ENCODE measurements at places on chromosomes 12 and 14.

GRCh38 chr12:67449591-67450052, 180.5 kb downstream of the CAND1 start:
- DNase-seq: no peak

DNA sequence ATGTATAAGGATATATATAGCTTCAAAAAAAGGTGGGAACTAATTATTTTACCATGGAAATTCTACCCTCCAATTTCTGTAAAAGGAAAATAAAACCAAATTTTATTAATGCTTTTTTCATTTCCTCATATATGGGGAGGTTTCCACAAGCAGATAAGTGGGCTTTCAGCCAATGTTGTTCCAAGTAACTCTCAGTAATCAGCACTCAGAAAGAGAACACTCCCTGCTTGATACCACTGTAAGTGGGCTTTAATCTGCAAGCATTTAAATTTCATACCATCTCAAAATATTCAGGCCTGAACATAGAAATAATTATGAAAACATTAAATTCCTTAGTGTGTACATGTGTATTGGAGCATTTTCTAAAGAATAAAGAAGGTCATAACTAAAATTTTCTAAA, 827.6 kb downstream of the C12orf50 start:
- no peak for DNase-seq

DNA sequence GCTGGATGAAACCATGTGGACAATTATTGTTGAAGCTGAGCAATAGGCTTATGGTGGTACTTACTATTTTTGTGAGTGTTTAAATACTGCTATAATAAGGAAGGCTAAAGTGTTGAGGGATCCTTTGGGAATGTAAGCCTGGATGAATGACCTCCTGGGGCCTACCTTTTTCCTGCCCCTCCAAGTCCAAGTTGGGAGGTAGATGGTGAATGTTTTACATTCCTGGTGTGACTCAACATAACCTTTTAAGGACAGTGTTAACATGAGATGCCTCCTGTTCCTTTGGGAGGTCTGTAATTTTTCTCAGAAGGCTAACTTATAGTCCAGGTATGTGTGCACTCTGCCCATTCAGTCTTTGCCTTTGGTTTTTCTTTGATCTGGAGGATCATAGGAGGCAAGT, 315.9 kb downstream of the NRXN3 start:
- no peak for DNase-seq

GRCh38 chr14:102671410-102671809, 79.0 kb downstream of the RCOR1 start:
- DNase-seq: no peak

DNA sequence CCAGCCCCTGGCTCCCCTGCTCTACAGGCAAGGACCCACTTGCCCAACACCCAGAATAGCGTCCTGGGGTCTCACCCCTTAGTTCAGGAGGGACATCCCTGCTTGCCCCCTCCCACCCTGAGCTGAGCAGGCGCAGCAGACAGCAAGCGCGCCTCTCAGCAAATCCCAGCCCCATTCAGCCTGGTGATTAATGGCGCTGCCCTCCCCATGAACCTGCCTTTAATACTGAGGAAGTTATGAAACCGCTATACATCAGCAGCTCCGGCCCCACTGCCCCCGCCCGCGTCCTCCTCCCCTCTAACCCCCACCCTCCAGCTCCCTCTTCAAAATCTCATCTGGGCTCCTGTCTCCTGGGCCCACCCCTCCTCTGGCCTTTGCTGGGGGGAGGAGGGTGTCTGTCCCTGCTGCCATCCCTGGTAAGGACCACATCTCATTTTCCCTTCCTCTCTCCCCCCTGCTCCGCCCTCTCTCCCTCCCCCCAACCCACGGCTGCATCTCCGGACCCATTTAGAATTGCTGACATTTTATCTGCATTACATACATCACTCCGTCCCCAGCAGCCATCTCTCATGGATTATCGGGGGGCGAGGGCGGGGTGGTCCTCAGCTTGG, 7.1 kb upstream of the SMUG1 start:
- no peak for DNase-seq

GRCh38 chr12:83690465-83690864, 1003.8 kb downstream of the TMTC2 start:
- DNase-seq: no peak

- no peak for DNase-seq
These were observed 80.5 kb downstream of the BCL11B start for GRCh38 chr14:99191395-99192027.

- DNase-seq: no peak
These were observed 59.7 kb downstream of the GTF2A1 start for GRCh38 chr14:81161088-81161487.

DNA sequence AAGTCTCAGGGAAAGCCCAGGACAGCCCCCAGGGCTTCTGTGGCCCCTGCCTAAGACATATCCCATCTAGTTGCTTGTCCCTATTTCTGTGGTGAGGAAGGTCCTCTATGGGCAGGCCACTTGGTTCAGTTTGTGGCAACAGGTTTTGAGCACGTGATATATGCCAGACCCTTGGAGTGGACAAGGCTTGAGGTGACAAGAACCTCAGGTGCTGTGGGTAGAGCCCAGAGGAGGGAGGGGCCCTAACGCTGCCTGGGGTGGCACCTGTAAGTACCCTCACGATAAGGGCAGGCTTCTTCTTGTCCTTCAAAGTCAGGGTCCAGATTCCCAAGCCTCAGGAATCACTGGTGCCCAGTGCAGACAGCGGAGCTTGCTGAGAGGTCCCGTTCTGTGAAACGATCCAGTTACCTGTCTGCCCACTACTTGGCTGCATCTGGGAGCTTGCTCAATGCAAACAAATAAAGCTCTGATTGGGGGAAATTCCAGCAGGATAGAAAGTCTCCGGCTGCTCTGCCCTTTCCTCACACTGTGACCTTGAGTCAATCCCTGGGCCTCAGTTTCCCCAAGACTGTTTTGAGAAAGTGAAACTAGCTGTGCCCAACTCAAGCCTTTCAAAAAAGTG, 47.7 kb upstream of the FAM181A start:
- DNase-seq: no peak

DNA sequence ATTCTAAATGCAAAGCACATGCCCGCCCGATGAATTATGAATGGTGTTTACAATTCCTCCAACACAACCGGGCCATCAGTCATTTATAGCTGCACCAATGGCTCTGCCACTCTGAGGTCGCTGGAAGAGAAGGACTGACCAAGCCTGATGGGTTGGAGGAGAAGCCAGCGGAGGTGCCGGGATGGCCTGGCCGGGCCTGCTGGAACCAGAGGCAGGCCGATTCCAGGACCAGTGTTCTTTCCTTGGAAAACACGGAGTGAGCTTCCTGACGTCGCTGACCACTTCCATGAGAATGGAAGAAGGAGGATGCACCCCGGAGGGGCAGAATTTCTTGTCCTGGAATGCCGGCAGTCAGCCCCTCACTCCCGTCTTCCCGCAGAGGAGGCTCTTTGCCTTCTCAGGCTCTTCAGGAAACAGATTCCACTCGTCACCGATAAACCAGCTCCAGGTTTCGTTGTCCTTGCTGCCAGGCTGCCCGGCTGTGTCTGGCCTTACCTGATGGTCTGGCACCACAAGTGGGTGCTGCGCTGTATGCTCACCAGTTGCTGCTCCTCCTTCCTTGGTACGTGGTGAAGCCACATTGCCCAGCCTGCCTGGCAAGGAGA, 358.5 kb upstream of the SFSWAP start:
- no peak for DNase-seq

DNA sequence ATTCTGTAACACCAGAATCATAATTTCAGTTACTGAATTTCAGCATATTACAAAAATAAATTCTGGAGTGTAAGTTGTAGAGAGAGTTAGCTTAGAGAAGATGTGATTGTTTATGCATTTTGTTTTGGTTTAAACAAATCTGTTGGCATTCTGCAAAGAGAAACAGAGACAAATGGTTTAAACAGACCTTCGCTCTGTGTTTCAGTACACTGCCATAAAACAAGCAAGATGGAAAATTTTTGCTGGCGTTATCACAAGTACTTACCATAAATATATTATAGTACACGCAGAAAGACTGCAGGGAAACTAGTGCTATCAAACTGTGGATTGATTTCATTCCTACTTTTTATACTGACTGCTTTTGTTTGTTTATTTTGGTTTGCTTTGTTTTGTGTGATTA, 850.3 kb upstream of the FOXG1 start:
- no peak for DNase-seq

GRCh38 chr12:95083938-95084337, 10.5 kb upstream of the NR2C1 start:
- DNase-seq: no peak

DNA sequence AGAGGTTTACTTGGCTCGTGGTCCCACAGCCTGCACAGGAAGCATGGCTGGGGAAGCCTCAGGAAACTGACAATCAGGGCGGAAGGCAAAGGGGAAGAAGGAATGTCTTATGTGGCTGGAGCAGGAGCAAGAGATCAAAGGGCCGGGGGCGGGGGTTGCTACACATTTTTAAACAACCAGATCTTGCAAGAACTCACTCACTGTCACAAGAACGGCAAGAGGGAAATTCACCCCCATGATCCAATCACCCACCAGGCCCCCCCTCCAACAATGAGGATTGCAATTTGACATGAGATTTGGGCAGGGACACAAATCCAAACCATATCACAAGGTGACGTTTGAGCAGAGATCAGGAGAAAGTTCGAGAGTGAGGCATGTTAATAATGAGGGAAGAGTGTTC, 163.7 kb upstream of the RPH3A start:
- DNase-seq: no peak

GRCh38 chr14:70785556-70785955, 23.8 kb downstream of the MAP3K9 start:
- DNase-seq: no peak

- DNase-seq: no peak
These were observed 28.9 kb downstream of the ANO6 start for GRCh38 chr12:45244561-45245343.

DNA sequence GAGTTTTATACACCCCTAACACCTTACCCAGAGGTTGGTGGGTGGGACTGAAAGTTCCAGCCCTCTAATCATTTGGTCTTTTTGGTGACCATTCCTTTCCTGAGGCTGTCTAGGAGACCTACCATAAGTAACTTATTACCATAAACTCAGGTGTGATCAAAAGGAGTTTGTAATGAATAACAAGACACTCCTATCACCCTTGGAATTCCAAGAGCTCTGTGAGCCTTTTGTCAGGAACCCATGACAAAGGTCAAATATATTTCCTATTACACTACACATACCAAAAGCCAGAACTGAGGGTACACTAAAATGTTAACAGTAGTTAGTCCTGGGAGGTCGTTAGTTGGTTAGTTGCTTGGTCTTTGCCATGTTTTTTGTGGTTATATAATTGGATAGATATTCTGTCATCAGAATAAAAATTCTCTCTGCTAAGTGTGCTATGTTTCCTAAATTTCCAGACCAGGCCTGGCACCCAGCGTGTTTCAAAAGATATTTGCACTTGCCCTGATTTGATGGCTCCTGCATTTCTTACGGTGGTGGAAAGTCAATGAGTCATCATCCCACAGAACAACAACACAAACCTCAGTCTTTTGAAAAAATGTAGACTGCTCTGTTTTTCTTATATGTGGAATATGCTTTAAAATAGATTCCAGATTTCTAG, 27.0 kb upstream of the AKAP5 start:
- no peak for DNase-seq

- no peak for DNase-seq
These were observed 11.5 kb upstream of the OR11G2 start for GRCh38 chr14:20179218-20179617.

- no peak for DNase-seq
These were observed 109.0 kb downstream of the PLEKHA5 start for GRCh38 chr12:19238540-19238939.

GRCh38 chr12:120075034-120075616, 41.4 kb downstream of the RAB35 start:
- no peak for DNase-seq

DNA sequence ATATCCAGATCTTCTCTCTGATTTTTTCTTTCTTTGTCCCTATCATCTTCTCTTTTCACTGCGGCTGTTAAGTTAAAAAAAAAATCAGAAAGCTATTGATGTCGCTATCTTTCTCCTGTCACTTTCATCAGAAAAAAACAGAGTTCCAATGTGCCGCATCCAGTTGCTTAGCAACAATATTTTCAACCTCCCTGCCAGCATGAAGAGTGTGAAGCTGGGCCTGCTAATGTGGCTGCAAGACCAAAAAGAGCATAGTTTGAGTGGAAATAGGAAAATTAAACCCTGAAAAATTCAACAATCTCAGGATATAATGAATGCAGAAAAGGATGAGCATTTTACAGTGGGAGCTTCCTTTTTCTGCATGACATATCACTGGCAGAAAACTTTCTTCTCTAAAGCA, 1025.4 kb upstream of the LRFN5 start:
- DNase-seq: no peak

DNA sequence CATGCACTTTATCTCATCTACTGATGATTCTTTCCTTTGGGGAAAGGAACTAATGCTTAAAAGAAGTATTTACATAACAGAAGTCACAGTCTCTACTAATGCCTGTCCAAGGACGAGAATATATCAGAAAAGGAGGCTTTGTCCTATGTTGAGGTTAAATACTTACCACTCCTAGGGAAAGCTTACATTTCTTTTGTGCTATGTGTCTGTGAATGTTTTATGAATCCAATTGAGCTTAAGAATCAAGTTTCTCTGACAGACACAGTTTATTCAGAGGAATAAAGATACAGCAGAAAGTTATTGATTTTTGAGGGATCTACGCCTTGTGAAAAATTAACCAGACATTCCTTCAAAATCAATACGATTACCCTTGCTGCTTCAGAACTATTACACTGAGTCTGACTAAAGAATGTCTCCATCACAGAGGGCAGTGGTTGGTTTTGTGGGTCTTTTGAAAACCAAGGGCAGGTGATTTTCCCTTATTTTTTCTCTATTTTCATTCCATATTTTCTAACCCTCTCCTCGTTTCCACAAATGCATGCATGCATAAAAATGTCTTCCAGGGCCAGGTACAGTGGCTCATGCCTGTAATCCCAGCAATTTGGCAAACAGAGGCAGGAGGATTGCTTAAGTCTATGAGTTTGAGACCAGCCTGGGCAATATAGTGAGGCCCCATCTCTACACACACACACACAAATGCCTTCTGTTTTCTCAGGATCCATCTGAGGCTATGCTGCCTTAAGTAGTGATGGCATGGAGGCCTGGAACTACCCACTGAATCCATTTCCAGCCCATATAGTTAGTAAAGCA, 1095.1 kb downstream of the GALC start:
- no peak for DNase-seq

GRCh38 chr12:122732170-122732569, 1.5 kb upstream of the HCAR1 start:
- no peak for DNase-seq

Data from stimulated activated CD4-positive, alpha-beta T cell treated with anti-CD3 and anti-CD28 coated beads, TNF-alpha, amount 100 ng/mL, for 4 hours (primary cell).